T-cell (primary cell): ENCODE measurements at places on chromosomes 3 and 15. TPM values are rescaled to one million over a fixed set of nuclear protein-coding genes. Genes with fewer than 3 reads are reported as not detected.

- DNase-seq = no peak
Observed at GRCh38 chr3:66083096-66083678, 44.5 kb upstream of the MAGI1 start.

DNA sequence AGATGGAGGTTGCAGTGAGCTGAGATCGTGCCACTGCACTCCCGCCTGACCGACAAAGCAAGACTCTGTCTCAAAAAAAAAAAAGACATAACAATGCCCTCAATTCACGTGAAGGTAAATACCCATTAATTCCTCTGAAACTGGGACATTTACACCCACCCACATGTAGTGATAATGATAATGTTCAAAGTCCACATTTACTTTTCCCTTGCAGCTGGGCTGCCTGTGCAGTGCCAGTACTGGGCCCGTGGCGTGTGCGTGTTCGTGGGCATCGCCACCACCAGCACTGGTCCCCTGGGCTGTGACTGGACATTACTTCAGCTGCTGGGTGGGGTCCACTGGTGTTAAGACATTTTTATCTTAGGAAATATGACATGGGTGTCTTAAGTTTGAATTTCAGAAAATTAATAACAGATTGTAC, 123.6 kb downstream of the SLC25A26 start:
- DNase-seq = no peak

- DNase-seq = no peak
Observed at GRCh38 chr15:25250906-25251622, 187.8 kb downstream of the UBE3A start.

DNA sequence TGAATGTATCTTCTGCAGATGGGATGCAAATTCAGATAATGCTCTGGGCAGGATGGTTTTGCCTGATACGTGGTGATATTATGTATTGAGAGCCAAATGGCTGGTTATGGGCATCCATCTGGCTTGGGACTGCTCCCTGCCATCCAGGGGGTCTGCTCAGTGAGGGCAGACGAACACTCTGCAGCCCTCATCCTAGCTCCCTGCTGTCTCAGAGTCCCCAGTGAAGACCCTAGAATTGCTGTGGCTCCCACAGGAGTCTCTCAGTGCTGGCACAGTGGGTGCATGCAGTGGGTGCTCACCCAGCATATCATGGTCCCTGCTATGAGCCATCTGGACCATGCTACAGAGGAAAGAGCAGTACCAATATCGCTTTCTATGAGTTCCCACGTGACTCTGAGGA, 10.3 kb downstream of the CX3CR1 start:
- no peak for DNase-seq

- DNase-seq = no peak
Observed at GRCh38 chr15:78457101-78457500, 19.1 kb downstream of the IREB2 start.

DNA sequence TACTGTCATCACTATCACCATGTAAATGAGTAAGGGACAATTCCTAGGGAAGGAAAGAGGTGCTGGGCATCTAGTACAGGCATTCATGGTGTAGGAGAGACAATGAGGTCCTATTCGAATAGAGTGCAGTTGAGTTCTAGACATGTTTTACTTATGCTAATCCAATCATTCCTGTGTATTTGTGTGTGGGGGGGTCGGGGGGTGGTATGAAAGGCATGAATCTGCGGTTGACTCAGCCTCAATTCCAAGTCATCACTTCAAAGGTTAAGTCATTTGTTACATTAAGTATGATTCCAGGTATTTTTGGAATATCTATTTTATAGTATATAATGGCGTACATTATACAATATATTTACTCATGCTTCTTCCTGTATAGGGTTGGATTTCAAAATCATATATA, 163.1 kb upstream of the GALNT15 start:
- DNase-seq = no peak

- DNase-seq = no peak
Observed at GRCh38 chr3:12401208-12401607, 83.1 kb upstream of the TSEN2 start.

DNA sequence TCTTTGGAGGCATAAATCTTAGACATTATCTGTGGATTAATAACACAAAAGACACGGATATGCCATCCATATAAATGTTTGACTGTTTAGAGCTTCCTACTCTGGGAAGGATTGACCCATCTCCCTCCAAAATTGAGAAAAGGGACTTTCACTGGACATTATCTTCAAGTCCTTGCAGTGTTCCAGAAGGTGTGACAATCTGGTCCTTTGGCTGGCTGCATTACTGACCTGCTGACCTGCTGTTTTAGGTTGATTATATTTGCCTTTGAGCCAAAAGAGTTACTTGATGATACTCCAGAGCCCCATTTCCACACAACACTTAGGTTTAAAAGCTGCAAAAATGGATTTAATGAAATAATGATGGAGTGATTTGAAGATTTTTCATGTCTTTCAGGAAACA, 504.6 kb downstream of the LPP start:
- DNase-seq = no peak

The NR2F2 gene
- 0.32 TPM for total RNA-seq

The ZNF660 gene
- total RNA-seq = 0.95 TPM

The C2CD4B gene
- total RNA-seq = not detected

The PLA2G4B gene
- 44.9 TPM for total RNA-seq

The TTLL13 gene
- total RNA-seq = 0.47 TPM
